ENCODE measurements at places on chromosomes 2 and 18.

DNA sequence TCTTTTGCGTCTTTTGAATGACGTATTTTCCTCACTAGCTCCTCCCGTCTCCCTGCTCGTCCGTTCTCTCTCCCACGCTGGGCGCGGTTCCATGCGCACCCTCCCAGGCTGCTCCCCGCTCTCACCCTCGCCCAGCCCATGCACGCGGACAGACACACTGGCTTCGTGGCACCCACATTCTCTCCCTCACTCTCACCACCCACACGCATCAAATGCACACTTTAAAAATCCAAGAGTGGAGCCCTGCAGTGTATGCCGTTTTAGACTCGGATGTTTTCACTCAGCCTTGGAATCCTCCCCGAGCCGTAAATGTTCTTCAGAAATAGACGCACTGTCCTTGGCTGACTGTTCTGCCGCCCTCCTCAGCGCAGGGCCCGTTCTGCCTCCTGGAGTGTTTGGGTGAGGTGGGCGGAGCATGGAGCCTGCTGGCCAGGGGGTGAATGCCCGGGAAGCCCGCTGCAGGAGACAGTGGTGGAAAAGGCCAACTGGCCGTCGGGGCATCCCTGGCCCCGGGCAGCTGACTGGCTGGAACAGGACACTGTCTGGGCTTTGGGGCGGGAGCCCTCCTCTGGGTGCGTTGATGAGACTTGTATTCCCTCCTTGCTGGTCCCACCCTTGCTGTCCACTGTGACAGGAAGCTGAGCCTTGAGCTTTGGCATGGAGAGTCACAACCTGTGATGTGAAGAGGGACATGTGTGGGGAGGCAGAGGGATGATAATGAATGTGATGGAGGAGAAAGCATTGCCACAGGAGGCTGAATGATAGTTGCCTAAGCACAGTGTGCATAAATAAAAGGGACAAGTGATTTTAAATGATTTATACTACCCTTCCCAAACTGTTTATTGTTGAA, 35.4 kb upstream of the LYPD6B start:
- DNase-seq = no peak

DNA sequence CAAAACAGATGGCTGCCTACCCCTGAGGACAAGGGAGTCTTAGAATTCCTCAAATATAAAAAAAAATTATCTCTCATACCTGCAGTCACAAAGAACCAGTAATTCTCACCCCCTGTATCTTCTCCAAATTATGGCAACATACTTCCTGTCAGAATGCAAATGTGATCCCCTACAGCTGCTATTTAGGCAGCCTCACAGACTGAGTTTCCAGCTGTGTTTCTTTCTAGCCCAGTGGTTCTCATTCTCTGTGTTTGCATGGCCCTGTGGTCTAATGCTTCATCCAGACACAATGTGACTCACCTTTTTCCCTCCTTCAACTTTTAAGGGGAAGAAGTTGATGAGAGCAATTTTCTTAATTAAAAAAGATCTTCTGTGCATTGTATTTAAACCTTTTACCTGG, 726.3 kb downstream of the TSN start:
- DNase-seq = no peak

DNA sequence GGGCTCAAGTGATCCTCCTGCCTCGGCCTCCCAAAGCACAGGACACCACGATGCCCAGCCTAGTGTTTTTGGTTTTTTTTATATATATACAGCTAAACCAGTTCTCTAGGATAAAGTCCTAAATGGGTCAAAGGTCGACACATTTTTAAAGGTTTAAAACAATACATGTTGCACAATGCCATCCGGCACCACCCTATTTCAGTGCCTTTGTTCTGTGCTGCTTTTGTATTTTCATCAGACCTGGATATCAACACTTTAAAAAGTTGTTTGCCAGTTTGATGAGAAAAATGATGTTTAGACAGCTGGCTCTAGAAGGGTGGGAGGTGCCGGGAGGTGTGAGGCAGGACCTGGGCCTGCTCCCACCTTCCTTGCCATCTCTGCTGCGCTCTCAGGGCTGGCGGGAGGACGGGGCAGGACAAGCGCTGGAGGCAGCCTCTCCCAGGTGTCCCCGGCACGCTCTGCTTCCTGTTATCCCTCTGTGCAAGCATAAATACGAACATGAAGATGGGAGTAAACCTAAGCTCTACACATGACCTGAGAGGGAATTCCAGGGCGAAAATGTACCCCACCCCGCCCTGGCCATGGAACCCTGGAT, 103.7 kb downstream of the HS6ST1 start:
- no peak for DNase-seq

DNA sequence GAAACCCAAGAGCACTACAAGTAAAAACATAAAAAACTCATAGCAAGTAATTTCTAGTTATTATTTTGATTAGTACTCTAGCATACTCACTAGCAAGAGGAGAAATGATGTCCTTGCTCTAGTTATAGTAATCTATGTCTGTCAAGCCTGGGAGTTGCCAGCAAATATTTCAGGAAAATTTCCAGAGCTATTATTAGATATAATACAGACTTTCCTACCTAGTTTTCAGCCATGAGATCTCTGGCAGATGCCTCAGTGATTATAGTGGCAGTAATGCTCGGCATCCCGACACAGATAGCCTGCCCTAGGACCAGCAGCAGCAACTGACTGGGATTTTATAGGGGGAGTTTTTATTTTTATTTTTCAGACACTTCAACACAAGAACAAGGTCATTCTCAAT, 224.4 kb downstream of the ZNF385B start:
- DNase-seq = no peak

DNA sequence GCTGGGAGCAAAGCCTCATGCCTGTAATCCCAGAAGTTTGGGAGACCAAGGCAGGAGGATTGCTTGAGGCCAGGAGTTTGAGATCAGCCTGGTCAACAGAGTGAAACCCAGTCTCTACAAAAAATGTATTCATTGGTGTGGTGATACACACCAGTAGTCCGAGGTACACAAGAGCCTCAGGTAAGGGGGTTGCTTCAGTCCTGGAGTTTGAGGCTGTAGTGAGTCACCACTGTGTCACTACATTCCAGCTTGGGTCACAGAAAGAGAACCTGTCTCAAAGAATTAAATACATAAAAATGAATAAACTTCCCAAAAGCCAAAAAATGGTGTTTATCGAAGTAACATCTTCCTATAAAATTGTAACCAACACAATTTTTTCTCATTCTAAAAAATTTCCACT, 568.1 kb upstream of the LINC00305 start:
- DNase-seq = no peak

GRCh38 chr18:24386681-24387080, 10.9 kb downstream of the OSBPL1A start:
- no peak for DNase-seq

GRCh38 chr2:164696634-164697033, 75.4 kb upstream of the GRB14 start:
- DNase-seq = no peak

DNA sequence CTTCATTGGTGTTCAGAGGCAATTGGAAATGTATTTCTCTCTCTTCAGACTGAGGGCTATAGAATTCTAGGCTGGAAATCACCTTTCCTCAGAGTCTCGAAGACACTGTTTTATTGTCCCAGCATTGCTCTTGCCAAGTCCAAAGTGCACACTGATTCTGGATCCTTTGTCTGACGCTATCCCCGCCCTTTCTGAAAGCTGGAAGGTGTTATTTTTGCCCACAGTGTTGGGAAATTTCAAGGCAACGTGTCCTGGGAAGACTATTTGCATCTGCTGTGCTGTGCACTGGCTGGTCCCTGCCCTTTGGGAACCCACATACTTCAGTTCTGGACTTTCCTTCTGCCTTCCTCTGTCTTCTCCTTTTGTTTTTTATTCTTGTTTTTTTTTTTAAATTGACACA, 190.8 kb downstream of the SH3BP4 start:
- no peak for DNase-seq

GRCh38 chr18:50870138-50870845, 8.6 kb upstream of the ME2 start:
- DNase-seq = no peak

DNA sequence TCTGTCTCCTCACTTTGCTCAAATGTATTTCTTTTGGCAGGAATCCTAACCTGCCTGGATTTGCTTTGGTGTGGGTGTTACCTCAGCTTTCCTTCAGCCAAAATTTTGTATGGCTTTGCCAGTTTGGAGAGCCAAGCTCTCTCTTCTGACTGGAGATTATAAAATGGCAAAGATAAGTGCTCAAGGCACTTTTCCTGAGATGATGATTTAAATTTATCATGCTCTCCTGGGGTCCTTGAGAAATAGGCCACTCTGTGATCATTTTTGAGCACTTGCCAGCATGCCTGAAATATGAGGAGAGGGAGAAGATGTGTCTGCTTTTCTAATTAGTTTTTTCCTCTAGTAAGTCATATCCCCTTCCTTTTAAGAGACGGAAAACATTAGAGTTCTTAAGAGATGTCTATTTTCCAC, 683.0 kb downstream of the SLC4A3 start:
- DNase-seq = no peak

- no peak for DNase-seq
Observed at GRCh38 chr18:59455728-59456276, 96.7 kb upstream of the LMAN1 start.

- no peak for DNase-seq
Observed at GRCh38 chr18:3163968-3164367, 55.8 kb downstream of the MYOM1 start.

DNA sequence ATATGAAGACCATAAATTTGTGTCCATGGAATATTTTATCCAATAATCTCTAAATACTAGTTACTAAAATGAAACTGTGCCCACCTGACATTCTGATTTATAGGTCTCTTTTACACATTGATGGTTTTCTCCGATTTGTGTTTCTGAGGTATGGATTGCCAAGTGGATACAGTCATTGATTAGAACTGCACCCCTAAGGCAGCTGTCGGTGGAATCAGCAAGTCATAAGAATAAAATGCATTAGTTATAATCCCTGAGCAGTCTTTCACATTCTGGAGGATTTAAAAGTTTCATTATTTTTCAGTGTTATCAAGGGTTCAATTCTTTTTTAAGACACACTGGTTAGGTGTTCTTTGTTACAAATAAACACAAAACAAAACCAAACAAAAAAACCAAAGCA, 6.0 kb downstream of the CAVIN2 start:
- DNase-seq = no peak

- no peak for DNase-seq
Observed at GRCh38 chr18:41576643-41577042, 378.4 kb upstream of the PIK3C3 start.

DNA sequence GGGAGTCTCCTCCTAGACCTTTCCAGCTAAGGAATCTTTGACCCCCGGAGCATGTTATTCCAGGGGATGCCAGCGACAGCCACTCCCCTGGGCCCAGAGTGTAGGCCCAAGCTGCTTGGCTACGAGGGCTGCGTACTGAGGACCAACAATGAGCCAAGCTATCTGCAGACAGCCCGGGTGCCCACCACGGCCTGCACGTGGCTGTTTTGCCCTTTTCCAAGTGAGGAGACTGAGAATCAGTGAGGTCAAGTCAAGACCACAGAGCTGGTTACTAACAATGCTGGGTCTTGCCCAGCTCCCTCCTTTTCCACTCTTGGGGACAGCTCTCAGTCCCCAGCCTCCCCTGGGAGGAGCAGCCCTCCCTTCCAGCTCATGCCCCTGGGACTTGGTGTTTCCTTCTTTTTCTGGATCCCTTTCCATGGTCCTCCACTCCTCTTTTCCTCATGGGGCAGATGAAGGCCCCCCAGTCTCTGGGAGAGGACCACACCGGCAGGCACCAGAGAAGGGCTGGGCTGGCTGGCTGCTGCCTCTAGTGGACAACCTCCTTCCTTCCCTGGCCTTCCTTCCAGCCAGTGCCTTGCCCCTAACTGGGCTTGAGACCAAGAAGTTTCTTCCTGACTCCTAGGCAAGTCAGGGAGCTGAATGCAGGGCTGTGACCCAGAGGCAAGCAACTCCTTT, 550 bp upstream of the MALL start:
- DNase-seq = no peak

GRCh38 chr2:205401511-205401910, 280.8 kb upstream of the NRP2 start:
- DNase-seq = no peak

- no peak for DNase-seq
Observed at GRCh38 chr18:13546638-13547037, 179.7 kb downstream of the FAM210A start.

GRCh38 chr2:222290736-222291484, 7.9 kb downstream of the PAX3 start:
- no peak for DNase-seq

DNA sequence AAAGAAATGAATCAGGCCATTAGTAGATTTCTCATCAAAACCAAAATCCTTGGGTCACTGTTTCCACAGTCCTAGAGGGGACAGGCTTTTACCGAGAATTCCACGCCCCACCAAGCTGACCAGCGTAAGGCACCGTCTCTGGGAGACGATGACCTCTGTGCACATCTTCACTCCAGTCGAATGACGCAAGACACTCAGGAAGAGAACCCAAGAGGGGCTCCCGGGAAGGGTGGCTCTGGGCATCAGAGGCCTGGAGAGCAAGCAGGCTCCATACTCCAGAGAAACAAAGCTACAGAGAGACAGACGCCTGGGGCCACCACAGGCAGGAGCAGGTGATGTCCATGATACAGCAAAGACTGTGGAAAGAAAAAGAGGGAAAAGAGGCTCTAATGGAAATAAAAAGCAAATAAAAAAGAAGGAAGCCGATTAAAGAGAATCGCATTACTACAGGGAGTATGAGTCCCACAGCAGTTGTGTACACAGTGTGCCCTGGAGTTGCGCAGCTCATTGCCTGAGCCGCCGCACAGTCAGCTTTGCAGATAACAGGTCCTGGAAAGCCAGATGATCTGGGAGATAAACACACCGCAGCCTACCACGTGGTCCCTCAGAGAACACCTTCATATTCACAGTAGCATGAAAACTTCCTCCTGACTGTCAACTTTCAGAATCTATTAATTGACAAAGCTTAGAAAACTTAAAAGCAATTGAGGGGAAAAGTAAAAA, 572.7 kb upstream of the SALL3 start:
- DNase-seq = no peak

- DNase-seq = no peak
Observed at GRCh38 chr18:30106356-30106755, 936.2 kb downstream of the DSC3 start.

- DNase-seq = no peak
Observed at GRCh38 chr2:172425336-172425735, 2.0 kb upstream of the ITGA6 start.

DNA sequence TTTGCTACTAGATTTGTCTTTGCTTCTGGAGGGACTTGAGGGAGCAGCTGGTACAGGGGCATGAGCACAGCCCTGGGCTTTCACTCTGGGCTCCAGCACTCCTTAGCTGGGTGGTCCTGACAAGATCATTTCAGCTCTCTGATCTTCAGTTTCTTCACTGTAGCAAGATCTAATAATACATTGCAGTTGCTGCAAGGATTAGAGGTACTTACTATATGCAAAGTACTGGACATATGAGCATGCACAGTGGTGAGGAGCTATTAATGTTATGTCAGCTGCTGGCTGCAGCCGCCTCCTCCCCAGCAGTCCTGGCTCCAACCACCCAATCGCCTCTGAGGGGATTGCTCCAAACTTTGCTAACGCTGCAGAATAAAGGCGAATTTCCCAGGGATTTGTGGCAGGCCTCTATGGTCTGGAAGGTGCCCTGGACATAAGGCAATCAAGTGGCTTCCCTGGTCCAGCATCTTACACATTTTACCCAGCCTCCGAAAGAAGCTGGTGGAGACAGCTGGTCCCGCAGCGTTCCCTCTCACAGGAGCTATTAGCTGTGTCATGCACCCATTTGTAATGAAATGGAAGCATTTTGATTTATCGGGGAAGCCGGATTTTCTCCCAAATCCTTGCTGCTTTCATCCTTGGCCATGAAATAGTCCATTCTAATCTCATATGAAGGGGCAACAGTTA, 96.7 kb downstream of the RHOB start:
- DNase-seq = no peak

GRCh38 chr2:41722668-41723369, 325.0 kb upstream of the PKDCC start:
- no peak for DNase-seq
